ENCODE measurements at places on chromosomes 3 and 15.

- no peak for DNase-seq
Measured at GRCh38 chr3:127385540-127385870, 97.7 kb upstream of the PRR20G start.

- peak; percentile 61 for DNase-seq
Measured at GRCh38 chr15:28098766-28099554, at the start of gene OCA2. Gene OCA2, minus strand, starts transcription at chr15:28099315. Its CDS starts 17,441 bp downstream, at chr15:28081874.

DNA sequence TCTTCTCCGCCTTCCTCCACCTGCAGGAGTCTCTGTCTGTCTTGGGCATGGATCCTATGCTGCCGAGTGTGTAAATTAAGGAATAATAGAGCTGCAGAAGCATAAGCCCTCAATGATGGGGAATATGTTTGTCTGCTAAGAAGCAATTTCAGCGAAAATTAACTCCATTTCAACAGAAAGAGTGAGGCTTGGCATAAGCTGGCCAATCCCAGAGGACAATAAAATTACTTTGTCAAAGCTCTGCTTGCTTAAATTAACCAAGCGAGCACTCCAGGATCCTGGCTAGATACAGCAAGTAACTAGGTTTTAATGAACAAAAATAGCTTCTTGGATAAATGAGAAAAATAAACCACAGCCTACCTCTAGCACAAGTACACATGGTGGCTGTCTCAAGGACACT is 33.5 kb upstream of the PRR20G start:
- DNase-seq = no peak

- no peak for DNase-seq
Measured at GRCh38 chr3:164640591-164640990, 437.7 kb downstream of the SI start.

DNA sequence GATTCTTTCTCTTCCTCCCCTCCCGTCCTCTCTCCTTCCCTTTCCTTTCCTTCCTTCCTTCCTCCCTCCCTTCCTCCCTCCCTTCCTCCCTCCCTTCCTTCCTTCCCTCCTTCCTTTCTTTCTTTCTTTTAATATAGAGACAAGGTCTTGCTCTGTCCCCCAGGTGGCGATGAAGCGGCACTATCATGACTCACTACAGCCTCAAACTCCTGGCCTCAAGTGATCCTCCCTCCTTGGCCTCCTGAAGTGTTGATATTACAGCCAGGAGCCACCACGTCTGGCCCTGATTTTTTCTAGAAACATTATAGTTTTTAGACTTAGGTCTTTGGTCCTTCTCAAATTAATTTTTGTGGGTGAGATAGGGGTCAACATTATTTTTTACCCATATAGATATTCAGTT is 15.5 kb downstream of the GRM2 start:
- DNase-seq = no peak

GRCh38 chr3:194154346-194154745 is 18.4 kb downstream of the HES1 start:
- DNase-seq = no peak

- no peak for DNase-seq
Measured at GRCh38 chr15:73539212-73540128, 93.7 kb downstream of the NPTN start.

- no peak for DNase-seq
Measured at GRCh38 chr15:94421706-94422105, 190.3 kb downstream of the MCTP2 start.

DNA sequence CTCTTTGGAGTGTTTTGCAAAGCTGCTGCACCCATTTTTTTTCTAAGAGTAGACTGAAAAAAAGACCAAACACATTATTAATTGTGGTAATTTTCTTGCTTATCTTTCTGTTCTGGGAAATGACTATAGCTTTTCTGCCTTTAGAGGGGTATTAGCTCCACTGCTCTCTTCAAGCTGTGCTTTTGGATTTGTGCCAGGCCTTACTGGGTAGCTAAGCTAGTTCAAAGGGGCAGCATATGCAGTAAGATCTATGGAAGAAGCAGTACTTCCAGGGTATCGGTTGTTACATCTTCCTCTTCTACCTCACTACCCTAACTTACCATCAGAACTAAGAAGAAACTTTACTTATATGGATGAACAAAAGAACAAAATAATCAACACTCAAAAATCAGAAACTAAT is 28.7 kb upstream of the ARIH1 start:
- DNase-seq = no peak

- DNase-seq = no peak
Measured at GRCh38 chr3:151644986-151645385, 88.7 kb upstream of the AADACL2 start.

GRCh38 chr15:69325456-69325971 is 26.8 kb downstream of the PAQR5 start:
- DNase-seq = no peak

- DNase-seq = peak; percentile 62
Measured at GRCh38 chr3:169772305-169772896, 795 bp upstream of the MYNN start.

GRCh38 chr3:5002174-5002870 is 23.1 kb downstream of the BHLHE40 start:
- DNase-seq = no peak

DNA sequence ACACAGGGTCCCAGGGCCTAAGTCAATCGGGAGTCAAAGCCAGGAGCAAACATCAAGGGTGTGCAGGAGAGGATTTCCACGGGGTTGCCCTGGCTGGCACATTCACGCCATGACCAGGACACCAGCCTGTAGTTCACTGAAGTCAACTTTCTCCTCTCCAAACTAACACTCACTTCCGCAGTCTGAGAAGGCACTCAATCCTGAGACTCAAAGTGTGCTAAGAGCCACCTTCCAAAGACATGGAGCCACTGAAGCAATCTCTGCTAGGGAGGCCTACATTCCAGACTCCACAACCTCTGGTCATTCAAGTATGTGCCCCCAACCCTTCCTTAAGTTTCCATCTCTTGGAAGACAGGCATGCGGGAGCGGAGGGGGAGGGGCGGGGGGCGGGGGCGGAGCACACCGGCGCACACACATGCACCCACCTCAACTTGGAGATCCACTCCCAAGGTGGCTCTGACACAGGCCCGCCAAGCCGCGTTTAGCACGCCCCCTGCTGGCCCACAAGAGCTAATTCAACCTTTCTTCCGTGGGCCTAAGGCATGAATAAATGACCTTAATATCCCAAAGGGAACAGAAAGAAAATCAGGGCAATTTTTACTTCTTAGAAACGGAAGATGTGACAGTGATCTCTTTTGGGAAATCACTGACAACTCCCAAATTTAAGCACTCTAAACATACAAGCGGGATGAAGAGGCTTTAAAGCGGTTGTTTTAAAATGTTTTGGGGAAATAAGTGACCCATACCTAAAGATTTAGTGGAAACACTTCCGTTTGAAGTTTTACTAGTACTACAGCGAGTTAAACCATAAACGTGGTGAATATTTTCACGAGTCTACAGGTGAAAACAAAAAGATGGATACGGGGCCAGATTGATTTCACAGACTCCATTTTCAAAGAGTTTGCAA is 162.5 kb upstream of the CHRNA7 start:
- peak; percentile 60 for DNase-seq

DNA sequence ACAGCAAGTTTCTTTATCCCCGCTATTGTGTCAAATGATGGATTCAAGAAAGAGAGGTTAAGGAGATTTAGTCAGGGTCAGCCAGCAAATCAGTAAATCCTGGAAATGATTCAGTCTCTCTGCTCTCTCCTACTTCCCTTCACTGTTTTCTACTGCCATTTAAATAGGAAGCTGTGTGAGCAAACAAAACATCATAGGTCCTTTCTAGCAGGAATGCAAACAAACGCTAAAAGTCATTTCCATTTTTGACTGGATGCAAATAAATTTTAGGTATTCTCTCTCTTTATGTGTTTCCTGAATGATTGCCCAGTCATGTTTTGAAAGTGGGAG is 299.4 kb upstream of the RORA start:
- no peak for DNase-seq

- no peak for DNase-seq
Measured at GRCh38 chr3:173938159-173938558, 540.6 kb downstream of the NLGN1 start.

DNA sequence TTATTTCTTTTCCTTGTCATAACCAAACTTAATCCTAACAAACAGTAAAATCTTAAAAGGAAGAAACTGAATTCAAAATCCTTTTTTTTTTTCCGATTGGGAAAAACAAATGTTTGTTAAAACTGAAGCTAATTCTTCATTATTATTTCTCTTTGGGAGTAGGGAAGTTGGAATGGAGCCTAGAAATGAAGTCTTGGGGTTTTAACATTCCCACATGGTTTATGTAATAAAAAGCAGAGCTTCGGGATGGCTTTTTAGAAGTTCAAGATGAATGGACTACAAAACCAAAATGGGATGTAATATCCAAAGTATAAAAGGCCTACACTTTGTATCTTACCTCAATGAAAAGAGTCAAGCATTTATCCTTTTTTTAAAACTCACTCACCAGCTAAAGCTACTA is 189.0 kb upstream of the TMC3 start:
- DNase-seq = no peak

DNA sequence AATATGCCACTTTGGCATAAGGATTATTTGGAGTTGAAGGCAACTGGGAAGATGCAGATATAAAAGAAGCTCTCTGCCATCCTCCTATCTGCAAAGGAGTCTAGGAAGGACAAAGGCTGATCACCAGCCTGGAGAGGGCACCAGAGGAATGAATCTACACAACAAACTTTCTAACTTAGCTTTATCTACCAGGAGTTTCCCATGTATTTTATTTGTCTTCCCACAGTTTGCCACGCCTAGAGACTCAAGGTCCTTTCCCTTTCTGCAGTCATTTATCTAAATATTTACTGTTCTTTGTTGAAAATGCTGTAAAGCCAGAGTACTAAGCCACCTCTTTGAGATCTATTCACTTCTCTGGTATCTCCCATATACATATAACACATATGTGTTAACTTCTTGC is 32.2 kb downstream of the GPR176 start:
- no peak for DNase-seq

DNA sequence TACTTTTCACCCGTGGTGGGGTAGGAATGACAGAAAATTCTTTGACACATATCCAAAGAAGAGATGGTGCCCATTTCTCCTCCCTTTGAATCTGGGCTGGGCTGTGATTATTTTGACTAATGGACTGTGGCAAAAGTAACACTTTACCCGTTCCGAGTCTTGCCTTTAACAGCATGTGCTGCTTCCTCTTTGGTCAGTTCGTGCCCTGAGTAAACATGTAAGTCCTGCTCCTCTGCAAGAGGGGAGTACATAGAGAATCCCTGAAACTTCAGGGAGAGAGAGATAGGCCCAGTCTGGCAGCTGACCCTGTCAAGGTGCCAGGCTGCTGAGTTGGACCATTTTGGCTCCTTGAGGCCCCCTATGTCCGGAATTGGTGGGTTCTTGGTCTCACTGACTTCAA is 243.1 kb downstream of the EPHB1 start:
- DNase-seq = no peak

DNA sequence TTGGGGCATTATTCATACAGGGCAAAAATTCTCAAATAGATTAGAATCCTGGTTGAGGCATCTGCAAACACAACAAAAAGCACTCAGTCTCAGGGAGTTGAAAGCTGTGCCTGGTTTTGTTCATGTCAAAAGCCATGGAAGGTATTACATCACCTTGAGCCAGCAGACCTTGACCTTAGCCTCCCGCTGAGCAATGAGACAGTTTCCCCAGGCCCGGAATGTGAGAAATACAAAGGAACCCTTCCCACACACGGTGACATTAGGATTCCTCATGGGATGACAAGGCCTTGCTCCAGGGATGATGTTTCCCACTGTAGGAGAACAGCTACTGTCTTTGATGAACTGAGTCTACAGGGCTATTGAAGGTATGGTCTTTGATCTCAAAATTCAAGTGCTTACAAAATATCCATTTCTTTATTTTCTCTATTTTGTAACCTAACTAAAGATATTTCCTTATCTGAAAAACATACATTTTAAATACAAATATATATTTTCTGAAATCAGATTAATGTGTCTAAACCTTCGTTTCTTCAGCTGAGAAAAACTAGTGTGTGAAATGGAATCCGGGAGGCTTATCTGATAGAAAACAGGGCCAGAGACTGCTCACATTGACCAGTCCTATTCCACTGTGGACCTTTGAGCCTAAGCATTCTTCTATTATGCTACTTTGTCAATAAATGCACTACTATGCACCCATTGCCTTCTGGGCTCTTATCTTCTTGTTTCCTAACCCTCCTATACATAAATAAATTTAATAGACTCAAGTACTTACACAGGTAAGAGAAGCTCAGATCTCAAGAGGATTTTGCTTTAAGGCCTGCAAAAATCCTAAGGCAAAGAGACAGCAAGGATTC is 298.2 kb downstream of the KBTBD8 start:
- DNase-seq = no peak

DNA sequence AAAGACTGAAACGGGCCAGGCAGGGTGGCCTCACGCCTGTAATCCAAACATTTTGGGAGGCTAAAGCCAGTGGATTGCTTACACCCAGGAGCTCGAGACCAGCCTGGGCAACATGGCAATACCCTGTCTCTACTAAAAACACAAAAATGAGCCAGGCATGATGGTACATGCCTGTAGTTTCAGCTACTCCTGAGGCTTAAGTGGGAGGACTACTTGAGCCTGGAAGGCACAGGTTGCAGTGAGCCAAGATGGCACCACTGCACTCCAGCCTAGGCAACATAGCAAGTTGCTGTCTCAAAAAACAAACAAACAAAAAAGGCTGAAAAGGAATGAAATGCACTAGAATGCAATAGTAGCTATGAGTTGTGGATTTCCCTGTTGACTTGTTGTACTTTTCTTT is 94.7 kb downstream of the STAG1 start:
- no peak for DNase-seq

DNA sequence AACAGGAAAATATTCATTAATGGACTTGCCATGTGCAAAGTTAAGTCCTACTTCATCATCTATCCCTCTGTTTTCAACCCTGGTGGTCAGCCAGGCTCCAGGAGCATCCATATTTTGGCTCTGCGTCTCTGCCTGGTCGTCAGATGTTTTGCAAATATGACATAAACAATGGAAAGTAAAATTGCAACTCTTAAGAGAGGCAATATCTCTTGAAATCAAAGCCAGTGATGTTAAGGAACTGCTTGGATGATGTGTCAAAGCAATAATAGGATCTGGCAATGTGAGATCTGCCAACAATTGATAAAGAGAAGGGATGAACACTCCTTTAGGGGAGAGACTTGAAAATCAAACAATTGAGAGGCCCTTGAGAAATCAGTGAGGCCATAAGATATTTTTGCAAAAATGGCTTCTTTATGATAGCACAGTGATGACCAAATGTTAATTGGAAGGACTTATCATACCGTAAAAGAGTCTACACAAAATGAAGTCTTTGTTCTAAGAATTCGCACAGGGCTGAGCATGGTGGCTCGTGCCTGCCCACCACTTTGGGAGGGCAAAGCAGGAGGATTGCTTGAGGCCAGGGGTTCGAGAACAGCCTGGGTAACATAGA is 6.5 kb downstream of the ABHD6 start:
- no peak for DNase-seq

GRCh38 chr15:52745326-52746161 is 44.6 kb downstream of the ONECUT1 start:
- DNase-seq = no peak

GRCh38 chr3:32435911-32436815 is 44.5 kb downstream of the CMTM7 start:
- DNase-seq = no peak

Data from stimulated activated CD4-positive, alpha-beta T cell treated with anti-CD3 and anti-CD28 coated beads, Interleukin-12 subunit alpha, Interleukin-12 subunit beta, amount 100 ng/mL, for 4 hours (primary cell).